Amniotic epithelial cell (primary cell): ENCODE measurements at places on chromosomes 7 and 10.

GRCh38 chr7:28882869-28883470 is 75.2 kb downstream of the TRIL start:
- DNase-seq = no peak

- peak; percentile 42 for DNase-seq
Observed at GRCh38 chr10:113945075-113945686, 90.7 kb downstream of the NHLRC2 start.

- DNase-seq = peak; percentile 69
Observed at GRCh38 chr10:17229016-17229716, 1.1 kb downstream of the VIM start.

GRCh38 chr10:94156453-94156852 is 162.7 kb downstream of the PLCE1 start:
- DNase-seq = no peak

DNA sequence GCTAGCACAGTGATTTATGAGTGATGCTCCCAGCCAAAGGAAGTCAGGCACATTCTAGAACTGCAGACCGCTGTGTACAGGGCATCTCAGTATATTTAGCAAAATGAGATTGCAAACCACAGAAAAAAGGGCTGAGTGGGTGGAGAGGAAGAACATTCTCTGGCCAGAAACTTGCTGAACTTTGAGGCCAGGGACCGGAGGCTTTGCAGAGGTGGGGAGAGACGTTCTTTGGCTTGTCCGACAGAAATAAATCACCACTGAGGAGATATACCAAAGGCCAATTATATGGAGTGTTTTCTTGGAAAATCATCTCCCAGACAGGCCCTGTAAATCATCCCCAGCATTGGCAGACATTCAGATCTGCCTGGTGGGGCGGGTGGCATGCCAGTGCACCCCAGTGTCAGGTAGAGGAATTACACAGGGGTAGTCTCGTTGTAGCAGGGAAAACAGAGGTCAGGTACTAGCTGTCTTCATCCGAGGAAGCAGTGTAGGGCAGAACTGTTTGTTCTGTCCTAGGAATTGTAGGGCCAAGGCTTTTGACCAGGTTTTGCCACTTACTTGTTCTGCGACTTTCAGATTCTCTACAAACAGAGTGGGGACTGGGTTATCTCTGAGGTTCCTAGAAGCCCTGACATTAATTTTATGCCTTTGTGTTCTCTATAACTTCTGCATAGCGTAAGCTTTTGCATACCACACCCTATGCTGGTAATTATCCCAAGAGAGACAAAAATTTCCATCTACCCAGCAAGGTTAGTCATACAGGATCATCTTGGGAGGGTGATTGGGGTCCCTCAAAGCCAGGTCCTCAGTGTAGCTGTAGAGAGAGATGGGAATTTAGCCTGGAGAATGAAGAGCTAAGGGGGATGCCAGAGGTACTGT is 655.6 kb downstream of the LRMDA start:
- DNase-seq = peak; percentile 100

- DNase-seq = peak; percentile 74
Observed at GRCh38 chr10:31771331-31771831, 157.2 kb downstream of the ARHGAP12 start.

- peak; percentile 71 for DNase-seq
Observed at GRCh38 chr7:151060416-151061212, 1.2 kb downstream of the SLC4A2 start.
